ENCODE measurements at places on chromosomes 2 and 18.

DNA sequence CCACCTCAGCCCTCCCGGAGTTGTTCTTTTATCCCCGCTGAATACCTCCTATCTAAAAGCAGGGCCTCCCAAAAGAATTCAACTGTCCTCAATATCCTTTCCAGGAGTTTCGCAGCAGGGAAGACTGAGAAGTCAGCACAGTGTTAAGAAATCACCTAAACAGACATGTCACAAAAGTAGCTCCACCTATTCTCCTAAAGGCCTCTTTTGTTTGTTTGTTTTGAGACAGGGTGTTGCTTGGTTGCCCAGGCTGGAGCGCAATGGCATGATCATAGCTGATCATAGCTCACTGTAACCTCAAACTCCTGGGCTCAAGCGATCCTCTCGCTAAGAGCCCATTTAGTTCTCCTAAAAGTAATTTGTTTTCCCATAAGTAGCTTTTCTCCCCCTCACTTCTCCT lies 53.8 kb downstream of the TEX44 start:
- no peak for DNase-seq

DNA sequence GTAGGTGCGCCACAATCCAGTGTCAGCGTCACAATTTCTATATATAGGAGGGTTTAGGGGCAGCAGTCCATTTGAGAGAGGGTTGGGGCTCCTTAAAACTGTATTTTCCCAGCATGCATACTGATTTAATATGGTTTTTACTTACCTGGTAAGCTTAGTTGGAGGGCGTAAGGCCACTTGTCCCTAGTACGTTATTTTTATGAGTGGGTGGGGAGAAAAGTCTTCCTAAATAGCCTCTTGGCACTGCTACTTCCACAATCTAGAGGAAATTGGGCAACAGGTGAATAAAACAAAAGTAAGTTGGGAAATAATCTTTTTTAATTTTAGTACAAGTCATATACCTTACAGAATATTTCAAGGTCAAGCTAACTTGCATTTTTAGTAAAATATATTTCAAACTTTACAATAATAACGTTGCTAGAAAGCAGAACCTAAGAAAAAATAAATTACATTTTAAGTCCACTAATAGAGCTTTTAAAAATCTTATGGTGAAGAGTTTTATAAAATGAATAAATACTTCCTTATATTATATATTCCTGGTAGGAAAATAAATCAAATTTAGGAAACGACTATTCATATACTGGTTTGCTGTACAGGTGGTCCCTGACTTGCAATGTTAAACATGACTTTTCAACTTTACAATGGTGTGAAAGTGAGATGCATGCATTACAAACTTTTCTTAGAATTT lies 20.9 kb downstream of the DHRS9 start:
- DNase-seq: no peak

DNA sequence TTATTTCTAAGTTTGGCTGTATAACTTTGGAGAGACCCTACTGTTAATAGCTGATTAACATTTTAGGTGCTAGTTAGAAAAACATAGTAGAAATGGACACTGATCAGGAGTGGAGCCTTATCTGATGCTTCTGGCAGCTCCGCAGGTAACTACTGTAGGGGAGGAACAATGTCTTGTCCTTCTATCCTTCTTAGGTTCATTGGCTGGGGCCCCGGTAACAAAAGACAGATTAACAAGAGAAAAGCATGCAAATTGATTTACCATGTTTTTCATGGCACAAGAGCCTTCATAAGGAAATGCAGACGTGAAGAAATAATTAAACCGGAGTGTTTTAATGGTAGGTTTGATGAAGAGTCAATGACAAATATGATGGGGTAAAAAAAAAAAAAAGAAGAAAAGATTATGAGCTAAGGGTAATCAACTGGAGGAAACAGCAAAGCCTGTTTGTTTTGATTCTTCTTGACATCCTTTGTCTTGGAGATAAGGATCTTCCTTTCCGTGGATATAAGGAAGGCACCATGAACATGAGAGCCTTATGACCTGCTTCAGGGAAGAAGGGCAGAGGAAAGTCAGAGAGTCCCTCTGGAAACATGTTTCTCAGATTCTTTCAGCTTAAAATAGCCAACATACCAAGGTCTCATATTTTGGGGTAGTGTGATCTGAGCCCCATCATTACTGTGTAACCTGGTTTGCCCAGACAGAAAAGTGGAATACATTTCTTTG lies 62.4 kb upstream of the GCFC2 start:
- DNase-seq: no peak

- DNase-seq: no peak
Observed at GRCh38 chr2:195009202-195009601, 647.8 kb upstream of the SLC39A10 start.

DNA sequence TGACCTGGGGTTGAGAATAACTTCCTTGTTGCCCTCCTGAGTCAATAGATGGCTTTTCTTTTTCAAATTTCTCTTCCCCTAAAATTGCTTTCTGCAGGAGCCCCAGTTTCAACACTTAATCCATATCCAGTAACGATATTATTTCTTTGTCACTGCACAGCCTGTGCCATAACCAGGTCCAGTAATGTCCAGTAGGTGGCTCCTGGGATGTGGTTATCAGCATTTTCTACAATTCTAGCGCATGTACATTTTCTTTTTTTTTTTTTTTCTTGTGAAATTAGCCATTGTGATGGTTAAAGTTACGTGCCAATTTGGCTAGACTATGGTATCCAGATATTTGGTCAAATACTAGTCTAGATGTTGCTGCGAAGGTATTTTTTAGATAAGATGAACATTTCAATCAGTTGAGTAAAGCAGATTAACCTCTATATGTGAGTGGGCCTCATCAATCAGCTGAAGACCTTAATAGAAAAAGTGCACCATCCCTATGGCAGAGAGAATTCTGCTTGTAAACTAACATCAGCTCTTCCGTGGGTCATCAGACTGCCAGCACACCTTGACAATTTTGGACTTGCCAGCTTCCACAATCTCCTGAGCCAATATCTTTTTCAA lies 72.9 kb upstream of the SCG2 start:
- no peak for DNase-seq

DNA sequence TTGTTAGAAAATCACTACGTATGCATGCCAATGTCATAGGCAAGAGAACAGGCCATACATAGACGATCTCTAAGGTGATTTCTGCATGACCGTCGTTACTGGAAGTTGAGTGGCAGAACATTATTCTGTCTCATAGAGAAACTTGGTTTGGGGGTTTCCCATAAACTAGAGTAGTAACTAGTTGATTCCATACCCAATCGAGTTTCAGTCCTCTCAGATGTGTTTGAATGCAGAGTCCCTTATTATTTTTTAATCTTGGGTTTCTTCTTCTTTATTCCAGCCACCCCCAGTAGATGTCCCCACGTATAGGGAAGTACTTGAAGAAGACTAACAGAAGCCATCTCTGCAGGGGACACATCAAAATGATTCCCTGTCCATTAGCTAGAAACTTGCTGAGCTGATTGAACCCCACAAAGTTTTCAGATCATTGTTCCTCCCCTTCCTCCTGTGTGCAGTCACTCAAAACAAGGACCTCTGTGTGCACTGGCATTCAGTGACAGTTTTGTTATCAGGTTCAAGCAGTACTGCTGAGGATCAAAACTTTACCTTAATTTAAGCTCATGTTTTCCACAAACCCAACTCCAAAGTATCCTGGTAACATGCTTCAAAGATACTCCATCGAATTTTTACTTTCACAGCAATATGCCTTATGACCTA lies 68.4 kb upstream of the CDCA7 start:
- no peak for DNase-seq

- DNase-seq: no peak
Observed at GRCh38 chr2:122249673-122250072, 494.2 kb downstream of the TSN start.
